ENCODE measurements at places on chromosomes 5 and 9. TPM values are rescaled to one million over a fixed set of nuclear protein-coding genes. Genes with fewer than 3 reads are reported as not detected.

- no peak for DNase-seq
These were observed 274.9 kb downstream of the GADD45G start for GRCh38 chr9:89879701-89880100.

IL5 gene
- 0.16 TPM for polyA plus RNA-seq

DNA sequence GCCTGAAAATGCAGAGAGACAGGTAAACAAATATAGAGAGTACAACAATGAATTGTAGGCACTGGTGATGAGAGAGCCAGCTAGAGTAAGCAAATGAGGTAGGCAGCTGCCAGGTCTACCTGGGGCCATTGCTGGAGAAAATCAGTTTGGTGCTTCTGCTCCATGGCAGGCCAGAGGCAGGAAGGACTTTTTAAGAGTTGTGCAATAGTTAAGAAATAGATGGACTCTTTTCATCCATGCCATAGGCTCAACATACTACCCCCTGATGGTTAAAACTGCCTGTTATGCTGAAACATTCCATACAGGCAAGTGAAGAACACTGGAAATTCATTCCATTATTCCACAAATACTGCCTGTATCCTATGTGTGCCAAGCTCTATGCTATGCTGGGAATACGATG lies 86.5 kb upstream of the CCDC112 start:
- DNase-seq, result no peak

- DNase-seq, result no peak
These were observed 241.5 kb downstream of the ARRDC3 start for GRCh38 chr5:91141642-91142041.

DNA sequence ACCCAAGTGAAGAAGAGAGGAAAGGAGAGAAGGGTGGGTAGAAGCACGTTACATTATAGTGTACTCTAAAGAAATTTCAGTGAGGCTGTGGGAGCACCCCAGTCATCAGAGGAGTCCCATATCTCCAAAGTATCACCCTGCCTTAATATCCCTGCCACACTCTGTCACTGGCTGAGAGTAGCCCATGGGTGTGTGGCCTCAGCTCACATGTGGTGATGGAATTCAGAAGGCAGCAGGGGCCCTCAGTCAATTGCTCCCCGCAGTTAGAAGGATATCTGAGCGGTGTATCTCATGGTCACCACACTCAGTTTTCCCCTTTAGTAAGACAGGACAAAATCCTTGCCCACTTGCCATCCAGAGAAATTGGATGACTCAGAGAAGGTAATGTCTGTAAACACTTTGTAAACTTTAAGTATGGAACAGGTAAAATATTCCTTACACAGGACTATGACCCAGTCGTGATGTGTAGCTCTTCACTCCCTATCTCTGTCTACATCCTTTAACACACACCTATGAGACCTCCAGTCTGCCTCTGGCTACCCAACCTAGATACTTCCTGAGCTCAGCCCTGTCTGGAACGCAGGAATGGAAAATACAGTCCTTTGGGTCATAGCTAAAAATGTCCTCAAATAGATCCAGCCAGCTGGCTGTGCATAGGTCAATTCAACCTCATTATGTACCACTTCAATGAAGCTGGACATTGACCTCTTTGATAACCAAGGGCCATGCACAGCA lies 24.3 kb upstream of the PLIN2 start:
- DNase-seq, result no peak

GRCh38 chr5:179994583-179995323 lies 76.8 kb downstream of the RNF130 start:
- DNase-seq, result no peak

SNCB gene
- polyA plus RNA-seq, result not detected

- DNase-seq, result no peak
These were observed 232.7 kb downstream of the CCDC171 start for GRCh38 chr9:15785584-15785983.

PELO gene
- polyA plus RNA-seq, result 28.5 TPM

CARTPT gene
- polyA plus RNA-seq, result 0.11 TPM

DNA sequence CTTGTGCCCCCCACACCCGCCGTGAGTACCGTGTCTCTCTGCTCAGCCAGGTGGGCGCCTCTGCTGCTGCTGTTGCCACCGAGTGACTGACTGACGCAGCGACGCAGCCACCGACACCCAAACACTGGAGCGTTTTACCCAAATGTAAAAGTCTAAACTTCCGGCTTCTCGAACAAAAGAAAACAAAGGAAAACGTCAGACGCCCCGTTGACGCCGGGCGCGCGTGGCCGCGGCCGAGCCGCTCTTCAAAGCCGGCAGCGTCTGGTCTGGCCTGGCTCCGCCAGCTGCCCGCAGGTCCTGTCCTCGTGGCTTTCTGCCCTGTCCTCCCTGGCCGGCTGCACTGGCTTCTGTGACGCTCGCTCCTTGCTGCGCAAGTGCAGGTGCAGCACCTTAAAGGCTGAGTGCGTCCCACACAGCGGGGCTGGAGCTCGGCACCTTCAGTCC lies 41.4 kb upstream of the CLPTM1L start:
- DNase-seq, result no peak

GRCh38 chr5:98248949-98249348 lies 524.5 kb upstream of the RGMB start:
- no peak for DNase-seq

- DNase-seq, result no peak
These were observed 2.8 kb downstream of the MCCC2 start for GRCh38 chr5:71589903-71590302.

GRCh38 chr5:139149477-139150199 lies 48.5 kb downstream of the SIL1 start:
- DNase-seq, result no peak

GRCh38 chr5:50786073-50786472 lies 119.6 kb downstream of the PARP8 start:
- no peak for DNase-seq

- no peak for DNase-seq
These were observed 56.5 kb upstream of the CDKN2B start for GRCh38 chr9:22065431-22066200.

MCC gene
- 27.6 TPM for polyA plus RNA-seq

- no peak for DNase-seq
These were observed 21.4 kb upstream of the FAM81B start for GRCh38 chr5:95369782-95370181.

DNA sequence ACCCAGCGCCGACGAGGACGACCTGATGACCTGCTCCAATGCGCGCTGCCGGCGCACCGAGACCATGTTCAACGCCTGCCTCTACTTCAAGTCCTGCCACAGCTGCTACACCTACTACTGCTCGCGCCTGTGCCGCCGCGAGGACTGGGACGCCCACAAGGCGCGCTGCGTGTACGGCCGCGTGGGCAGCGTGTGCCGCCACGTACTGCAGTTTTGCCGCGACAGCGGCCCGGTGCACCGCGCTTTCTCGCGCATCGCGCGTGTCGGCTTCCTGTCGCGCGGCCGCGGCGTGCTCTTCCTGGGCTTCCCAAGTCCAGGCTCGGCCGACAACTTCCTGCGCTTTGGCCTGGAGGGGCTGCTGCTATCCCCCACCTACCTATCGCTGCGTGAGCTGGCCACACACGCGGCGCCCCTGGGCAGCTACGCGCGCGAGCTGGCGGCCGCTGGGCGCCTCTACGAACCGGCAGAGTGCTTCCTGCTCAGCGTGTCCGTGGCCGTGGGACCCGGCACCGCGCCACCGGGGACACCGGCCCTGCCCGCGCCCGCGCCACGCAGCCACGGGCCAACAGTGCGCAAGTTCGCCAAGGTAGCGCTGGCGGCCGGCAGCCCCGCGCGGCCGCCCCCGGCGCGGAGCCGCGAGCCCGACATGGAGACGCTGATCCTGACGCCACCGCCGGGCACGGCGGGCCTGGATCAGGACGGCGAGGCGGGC lies 2.7 kb upstream of the PHPT1 start:
- no peak for DNase-seq

CSF1R gene
- 16.9 TPM for polyA plus RNA-seq

DNA sequence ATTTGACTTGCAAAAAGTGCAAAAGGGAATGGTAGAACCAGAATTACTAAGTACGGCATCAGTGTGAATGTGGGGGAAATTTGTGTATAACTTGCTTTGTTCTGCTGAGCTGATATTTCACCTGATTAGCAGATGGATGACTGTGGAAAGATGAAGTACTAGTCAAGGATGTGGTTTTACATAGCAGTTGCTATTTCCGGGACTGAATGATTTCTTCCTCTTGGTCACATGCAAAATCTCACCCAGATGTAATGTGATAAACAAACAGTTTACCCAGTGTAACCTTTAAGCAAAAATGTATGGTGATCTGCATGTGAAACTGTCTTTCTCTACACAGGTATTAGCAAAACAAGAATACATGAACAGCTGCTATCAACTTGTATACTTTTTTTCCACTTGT lies 46.1 kb downstream of the DCP2 start:
- no peak for DNase-seq

DNA sequence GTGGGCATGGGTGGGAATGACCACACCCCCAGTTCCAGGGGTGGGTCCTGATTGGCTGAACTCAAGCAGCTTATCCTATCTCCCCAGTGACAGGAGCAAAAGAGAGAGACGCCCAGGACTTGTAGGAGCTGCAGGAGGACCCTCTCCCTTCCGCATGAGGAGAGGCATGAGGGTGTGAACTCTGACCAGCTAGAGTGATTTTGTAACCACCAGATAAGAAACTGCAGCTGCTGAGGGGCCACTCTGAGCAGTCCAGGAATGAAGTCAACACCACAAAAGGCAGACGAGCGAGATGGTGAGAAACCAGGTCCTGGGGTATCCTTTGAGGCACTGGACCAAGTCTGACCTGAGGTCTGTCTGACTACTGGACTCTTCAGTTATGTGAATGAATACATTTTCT lies 521.9 kb downstream of the BNC2 start:
- DNase-seq, result no peak

DNA sequence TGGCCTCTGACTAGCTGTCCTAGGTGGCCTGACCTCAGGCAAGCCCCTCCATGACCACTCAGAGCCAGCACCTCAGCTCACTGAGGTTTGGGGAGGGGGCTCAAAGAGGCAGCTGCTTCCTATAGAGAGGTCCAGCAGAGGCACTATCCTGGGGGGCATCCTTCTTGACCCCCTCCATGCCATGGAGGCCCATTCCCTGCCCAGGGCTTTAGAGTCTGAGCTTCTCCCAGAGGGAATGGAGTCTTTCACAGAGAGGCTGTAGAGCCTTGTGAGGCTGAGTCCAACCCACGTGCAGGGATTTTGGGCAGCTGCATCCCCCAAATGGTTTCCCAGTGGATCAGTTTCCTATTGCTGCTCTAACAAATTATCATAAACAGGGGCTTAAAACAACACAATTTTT lies 16.9 kb downstream of the IRF1 start:
- DNase-seq, result no peak

- no peak for DNase-seq
These were observed 73.5 kb downstream of the PAX5 start for GRCh38 chr9:36960575-36960955.

DNA sequence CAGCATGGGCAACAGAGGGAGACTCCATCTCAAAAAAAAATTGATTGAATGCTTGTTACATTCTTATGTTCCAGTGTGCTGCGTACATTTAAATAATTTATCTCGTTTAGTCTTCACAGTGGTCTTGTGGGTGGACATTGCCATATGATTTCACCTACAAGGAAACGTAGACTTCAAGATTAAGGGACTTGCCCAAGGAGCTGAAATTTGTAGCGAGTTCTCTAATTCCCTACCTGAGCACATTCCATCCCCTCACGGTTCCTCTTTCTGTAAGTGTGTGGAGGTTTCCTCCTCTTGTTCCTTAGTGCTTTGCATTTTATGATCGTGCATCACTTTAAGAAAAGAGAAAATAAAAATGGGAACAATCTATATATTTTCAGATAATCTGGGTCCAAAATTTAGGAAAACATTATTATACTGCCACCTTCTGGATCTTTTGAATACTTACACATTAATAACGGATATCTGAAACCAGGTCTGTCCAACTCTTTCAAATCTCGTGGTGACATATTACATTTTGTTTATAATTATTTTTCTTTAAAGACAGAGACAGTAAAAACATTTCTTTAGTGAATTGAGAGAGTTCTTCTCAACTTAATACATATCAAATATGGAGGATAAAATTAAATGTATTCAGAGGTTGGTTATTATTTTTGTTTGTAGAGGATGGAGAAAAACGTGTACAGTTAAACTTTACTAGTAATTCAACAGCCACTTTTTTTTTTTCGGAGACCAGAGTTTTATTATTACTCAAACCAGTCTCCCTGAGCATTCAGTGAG lies 29.9 kb upstream of the C7 start:
- no peak for DNase-seq

DNA sequence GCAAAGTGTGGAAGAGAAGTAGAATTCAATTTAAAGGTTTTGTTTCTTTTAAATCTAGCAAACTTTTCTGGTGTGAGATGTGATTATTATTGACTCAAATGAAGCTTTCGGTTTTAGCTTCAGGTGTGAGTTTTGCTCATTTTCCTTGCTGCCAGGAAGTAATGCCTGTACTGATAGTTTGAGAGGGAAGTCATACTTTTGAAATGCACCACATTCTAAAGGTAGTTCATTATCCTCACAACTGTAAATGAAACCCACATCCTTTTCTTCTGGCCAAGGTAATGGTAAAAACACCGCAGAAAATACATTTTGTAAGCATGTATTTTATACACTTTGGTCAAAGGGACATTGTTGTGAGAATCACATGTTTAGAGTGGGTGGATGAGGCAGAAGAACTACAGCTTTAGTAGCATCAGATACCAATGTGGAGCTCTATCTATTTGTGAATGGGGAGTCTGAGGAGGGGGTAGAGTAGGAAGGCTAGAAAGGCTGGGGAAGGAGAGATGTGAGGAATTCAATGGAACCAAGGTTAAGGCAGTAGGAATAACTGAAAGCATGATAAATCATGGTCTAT lies 167.0 kb upstream of the CDKN2B start:
- no peak for DNase-seq

DNA sequence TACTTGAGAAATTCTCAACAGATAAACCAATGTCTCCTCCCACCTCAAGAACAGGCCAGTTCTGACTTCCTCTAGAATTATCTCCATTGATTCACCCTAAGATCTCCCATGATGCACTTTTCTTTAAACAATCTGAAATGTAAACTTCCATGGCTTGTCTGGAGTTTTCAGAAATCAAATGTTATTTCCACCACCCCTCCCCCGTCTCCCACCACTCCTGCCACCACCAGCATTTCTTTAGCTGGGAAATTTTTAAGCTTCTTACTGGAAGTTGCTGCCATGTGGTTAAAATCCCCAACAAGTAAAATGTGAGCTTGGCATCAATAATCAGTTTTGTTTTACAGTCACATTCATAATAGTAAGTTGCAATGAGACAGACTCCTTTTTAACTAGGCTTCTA lies 32.8 kb upstream of the BASP1 start:
- DNase-seq, result no peak

- no peak for DNase-seq
These were observed 466.0 kb upstream of the ARRDC3 start for GRCh38 chr5:91849069-91849468.

- no peak for DNase-seq
These were observed 88.7 kb upstream of the ELL2 start for GRCh38 chr5:96050273-96050880.

DNA sequence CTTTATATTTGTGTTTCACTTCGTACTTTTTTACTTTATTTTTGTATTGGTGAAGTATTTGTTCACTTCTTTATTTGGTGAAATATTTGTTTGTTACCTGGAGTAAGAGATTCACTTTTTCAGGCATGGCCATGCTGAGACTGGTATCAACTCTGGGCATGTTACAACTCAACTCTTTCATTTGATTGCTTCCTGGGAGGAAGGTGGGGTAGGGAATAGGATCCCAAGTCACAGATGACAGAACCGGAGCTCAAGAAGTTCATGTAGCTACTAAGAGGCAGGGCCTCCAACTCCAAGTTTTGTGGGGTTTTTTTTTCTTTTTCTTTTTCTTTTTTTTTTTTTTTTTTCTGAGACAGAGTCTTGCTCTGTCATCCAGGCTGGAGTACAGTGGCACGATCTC lies 6.1 kb upstream of the ADGRD2 start:
- no peak for DNase-seq

GRCh38 chr5:141565826-141566570 lies 52.8 kb downstream of the DIAPH1 start:
- no peak for DNase-seq
